ENCODE measurements at places on chromosomes 2 and 18.
A peak's percentile ranks its signal among the peaks of the same experiment; 100 is the strongest.

- no peak overlapping the region for H3K4me3 ChIP-seq
- no peak for DNase-seq
- no peak overlapping the region for H3K27ac ChIP-seq
- no peaks in the 10 kb centered on the region for H3K36me3 ChIP-seq
- no peaks in the 10 kb centered on the region for H3K27me3 ChIP-seq
These were observed 228.5 kb upstream of the ITGA4 start for GRCh38 chr2:181228661-181229060.

DNA sequence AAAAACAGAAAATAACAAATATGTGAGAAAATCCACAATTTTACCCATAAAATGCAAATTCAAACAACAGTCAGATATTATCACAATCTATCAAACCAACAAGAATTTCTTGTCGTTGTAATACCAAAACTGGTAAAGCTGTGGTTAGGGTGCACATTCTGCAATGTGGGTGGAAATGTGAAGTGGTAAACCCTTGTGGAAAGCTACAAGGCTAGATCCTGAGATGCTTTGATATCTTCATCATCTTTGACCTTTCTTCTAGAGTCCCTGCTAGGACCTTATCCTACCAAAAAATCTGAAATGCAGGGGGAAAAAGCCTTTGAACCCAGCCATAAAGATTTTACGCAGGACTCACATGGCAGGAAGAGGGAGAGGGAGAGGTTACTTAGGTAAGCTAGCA is 17.2 kb upstream of the ATG16L1 start:
- no peaks in the 10 kb centered on the region for H3K27me3 ChIP-seq
- no peaks in the 10 kb centered on the region for H3K4me1 ChIP-seq

DNA sequence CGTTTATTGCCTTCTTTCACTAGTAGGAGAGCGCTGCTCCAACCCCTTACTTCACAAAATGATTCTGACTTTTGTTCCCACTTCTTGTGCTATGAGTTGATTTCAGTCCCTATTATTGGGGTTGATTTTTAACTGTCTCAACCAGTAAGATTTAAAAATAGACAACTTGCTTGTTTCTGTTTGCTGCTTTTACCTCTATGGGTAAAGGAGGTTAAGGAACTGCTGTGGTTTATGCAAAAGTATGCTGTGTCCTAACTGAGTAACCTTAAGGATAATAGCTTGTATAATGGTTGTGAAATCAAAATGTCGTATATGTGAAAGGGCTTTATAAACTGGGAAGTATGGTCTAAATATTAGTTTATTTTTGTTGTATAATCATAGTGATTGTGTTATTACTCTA is 22.6 kb downstream of the ALMS1 start:
- H3K36me3 ChIP-seq, result no peaks in the 10 kb centered on the region
- H3K27ac ChIP-seq, result no peak overlapping the region
- no peak for DNase-seq
- H3K4me3 ChIP-seq, result no peak overlapping the region
- H3K4me1 ChIP-seq, result no peaks in the 10 kb centered on the region

DNA sequence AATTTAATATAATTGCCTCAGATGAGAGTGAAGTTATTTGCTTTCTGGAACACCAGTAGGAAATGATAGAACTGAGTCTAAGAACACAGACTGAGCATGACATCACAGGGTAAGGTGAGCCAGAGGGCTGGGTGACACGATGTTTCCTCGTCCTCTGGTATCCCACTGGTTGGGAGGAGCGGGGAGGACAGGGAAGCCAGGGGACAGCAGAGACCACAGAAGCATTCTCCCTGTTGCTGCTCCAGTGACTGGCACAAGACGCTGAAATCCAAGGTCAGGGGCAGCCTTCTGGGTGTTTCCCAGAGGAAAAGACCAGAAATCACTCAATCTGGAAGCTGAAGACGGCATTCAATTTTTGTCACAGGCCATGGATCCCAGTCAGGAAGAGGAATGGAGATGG is 363.4 kb upstream of the SOX11 start:
- H3K27me3 ChIP-seq, result no peaks in the 10 kb centered on the region
- no peak overlapping the region for H3K4me3 ChIP-seq
- no peak overlapping the region for H3K27ac ChIP-seq
- no peak for DNase-seq
- no peaks in the 10 kb centered on the region for H3K36me3 ChIP-seq
- H3K4me1 ChIP-seq, result no peaks in the 10 kb centered on the region

GRCh38 chr2:31386648-31387047 is 27.9 kb downstream of the XDH start:
- no peaks in the 10 kb centered on the region for H3K27me3 ChIP-seq
- H3K4me3 ChIP-seq, result no peak overlapping the region
- peak; percentile 37 for DNase-seq
- H3K4me1 ChIP-seq, result peaks cover 6% of the 10 kb centered on the region
- no peaks in the 10 kb centered on the region for H3K36me3 ChIP-seq

DNA sequence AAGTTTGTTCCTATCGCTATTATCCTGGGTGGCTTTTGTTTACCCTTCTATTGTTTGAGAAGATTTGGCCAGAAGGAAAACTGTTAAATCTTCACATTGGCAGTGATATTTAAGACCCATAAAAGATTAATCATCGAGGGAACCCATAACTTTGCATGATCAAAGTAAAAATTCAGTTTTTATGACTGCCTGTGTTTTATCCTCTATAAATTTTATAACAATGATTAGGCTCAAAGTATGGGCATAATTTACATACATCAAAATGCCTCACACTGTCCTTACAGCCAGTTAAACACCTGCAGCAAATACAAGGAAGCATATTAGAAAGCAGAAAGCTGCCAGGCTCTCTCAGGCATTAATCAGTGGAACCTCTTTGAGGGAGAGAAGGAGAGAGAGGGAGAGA is 289.1 kb downstream of the ICOS start:
- peaks cover 7% of the 10 kb centered on the region for H3K27me3 ChIP-seq
- DNase-seq, result no peak
- no peak overlapping the region for H3K27ac ChIP-seq
- no peak overlapping the region for H3K4me3 ChIP-seq
- H3K4me1 ChIP-seq, result no peaks in the 10 kb centered on the region
- no peaks in the 10 kb centered on the region for H3K36me3 ChIP-seq

- H3K4me3 ChIP-seq, result no peak overlapping the region
- DNase-seq, result no peak
- H3K27me3 ChIP-seq, result no peaks in the 10 kb centered on the region
- no peak overlapping the region for H3K27ac ChIP-seq
- no peaks in the 10 kb centered on the region for H3K4me1 ChIP-seq
- no peaks in the 10 kb centered on the region for H3K36me3 ChIP-seq
These were observed 87.5 kb upstream of the RIOK3 start for GRCh38 chr18:23365602-23366001.

DNA sequence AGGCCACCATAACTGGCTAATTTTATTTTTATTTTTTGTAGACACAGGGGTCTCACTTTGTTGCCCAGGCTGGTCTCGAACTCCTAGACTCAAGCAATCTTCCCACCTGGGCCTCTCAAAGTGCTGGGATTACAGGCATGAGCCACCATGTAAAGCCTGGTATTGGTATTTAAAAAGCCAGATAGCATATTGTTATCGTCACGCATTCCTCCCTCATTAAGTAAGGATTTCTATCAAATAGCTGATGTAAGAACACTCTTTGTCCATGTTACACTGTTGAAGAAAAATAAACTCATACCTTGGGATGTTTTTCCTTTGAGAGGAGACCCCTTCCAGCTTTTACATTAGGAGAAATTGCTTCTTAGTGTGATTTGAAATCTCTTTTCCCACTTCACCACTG is 39.2 kb upstream of the DARS1 start:
- no peak overlapping the region for H3K4me3 ChIP-seq
- no peaks in the 10 kb centered on the region for H3K36me3 ChIP-seq
- H3K27me3 ChIP-seq, result no peaks in the 10 kb centered on the region
- H3K27ac ChIP-seq, result no peak overlapping the region
- DNase-seq, result no peak
- H3K4me1 ChIP-seq, result no peaks in the 10 kb centered on the region

DNA sequence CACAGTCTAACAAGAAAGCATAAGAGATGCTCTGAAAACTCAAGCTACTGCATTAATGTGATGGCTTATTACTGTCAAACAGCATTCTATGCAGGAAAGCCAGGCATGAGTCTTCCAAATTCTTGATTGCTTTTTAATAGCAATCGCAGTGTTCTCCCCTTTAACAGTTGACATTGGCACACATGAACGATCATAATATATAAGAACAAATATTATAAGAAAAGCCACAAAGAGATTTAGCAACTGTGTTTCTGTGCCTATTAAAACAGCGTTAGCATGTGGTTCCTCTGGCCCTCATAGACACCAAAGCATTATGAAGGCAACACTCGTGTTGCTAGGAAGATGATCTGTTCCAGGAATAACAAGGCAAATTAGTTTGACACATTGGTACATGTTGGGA is 245.0 kb downstream of the ACKR3 start:
- no peak for DNase-seq
- H3K4me1 ChIP-seq, result no peaks in the 10 kb centered on the region
- H3K4me3 ChIP-seq, result no peak overlapping the region
- no peaks in the 10 kb centered on the region for H3K27me3 ChIP-seq
- H3K27ac ChIP-seq, result no peak overlapping the region

DNA sequence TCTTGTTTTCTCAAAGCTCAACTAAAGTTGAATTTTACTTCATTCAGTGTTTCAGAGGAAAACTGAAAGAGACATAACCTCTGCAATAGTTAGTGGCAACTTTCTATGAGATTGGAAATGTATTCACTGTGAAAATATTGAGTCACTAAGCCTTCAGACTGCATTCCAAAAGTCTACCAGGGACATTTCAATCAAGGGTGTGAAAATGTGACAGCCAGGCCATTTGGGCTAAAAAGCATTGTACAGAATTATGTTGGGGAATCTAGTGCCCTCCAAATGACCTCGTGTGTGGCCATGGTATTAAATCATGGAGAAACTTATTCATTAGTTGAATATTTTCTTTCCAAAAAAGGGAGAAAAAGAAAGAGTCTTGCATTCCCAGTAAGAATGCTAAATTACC is 251.9 kb downstream of the GRB14 start:
- no peaks in the 10 kb centered on the region for H3K36me3 ChIP-seq
- no peak overlapping the region for H3K27ac ChIP-seq
- H3K27me3 ChIP-seq, result no peaks in the 10 kb centered on the region
- no peak for DNase-seq
- H3K4me3 ChIP-seq, result no peak overlapping the region

- DNase-seq, result no peak
- no peak overlapping the region for H3K27ac ChIP-seq
- H3K27me3 ChIP-seq, result no peaks in the 10 kb centered on the region
- H3K36me3 ChIP-seq, result no peaks in the 10 kb centered on the region
These were observed 723.1 kb downstream of the TMEM182 start for GRCh38 chr2:103484906-103485305.

- DNase-seq, result no peak
- H3K27ac ChIP-seq, result no peak overlapping the region
- H3K27me3 ChIP-seq, result peaks cover 8% of the 10 kb centered on the region
- 0 out of 2 replicates have a peak, but pooled peaks cover 2% of the 10 kb centered on the region for H3K4me1 ChIP-seq
These were observed 3.3 kb upstream of the NETO1 start for GRCh38 chr18:72871091-72871490.

DNA sequence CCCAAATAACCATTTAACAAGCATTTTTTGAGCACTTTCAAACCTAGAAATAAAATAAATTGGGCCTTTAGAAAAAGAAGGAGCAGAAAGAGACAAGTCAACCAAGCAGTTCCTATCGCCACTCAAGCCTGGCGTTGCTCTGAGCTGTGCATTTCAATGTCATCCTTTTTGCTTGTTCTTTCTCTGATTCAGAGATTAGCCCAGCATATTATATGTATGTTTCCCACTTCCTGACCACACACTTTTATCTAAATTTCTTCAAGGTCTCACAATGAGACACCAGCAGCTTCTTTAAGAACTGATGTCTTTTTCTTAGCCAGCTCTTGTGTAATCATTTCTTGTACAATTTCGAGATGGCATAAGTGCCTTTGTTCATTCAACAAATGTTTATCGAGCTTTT is 344.5 kb upstream of the ID2 start:
- no peak for DNase-seq
- H3K4me3 ChIP-seq, result no peak overlapping the region
- H3K27ac ChIP-seq, result no peak overlapping the region

DNA sequence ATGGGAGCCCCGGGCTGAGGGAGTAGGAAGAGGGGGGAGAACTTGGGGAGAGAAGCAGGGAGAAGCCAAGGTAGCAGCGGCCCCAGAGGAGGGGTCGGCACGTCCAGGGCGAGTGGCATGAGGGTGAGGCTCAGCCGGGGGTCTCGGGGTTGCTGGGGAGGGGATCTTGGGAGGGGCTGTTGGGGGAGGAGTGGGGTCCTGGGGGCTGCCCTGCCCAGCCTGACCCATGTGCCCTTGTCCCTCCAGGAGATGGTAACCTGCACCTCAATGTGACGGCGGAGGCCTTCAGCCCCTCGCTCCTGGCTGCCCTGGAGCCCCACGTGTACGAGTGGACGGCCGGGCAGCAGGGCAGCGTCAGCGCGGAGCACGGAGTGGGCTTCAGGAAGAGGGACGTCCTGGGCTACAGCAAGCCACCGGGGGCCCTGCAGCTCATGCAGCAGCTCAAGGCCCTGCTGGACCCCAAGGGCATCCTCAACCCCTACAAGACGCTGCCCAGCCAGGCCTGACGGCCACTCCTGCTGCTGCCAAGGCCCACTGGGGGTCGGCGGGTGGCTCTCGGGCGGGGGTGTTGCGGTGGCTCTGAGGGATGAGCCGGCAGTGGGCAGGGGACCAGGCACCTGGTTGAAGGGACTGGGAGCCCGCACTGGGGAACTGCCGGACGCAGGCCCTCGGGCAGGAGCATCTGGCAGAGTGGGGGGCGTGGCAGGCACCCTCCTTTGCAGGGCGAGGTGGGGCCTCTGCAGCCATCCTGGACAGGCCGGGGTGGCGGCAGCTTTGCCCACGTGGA is 9.0 kb upstream of the GAL3ST2 start:
- H3K4me3 ChIP-seq, result no peak overlapping the region
- peaks cover 3% of the 10 kb centered on the region for H3K4me1 ChIP-seq
- no peak for DNase-seq
- H3K27me3 ChIP-seq, result no peaks in the 10 kb centered on the region

DNA sequence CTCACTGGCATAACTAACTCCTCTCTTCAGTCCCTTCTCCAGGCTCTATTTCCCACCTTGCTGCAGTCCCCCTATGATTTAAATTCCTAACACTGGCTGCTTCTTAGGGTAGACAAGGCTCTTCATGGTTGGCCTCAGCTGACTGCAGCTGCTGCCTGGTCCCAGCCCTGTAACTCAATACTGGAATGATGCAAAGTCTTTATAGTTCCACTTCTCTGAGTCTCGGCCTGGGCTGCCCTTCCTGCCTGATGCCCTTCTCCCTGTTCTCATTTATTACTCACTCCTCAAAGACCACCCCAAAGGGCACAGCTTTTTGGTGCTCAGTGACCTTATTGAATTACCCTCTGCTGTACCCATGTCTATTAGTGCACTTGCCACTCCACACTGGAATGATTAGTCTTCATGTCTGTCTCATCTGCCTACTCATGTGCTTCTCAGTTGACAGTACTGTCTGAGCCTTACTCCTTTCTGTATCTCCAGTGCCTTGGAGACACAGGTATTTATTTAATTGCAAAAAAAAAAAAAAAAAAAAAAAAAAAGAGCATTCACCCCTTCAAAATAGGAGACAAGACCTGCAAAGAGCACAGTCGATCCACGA is 199.4 kb upstream of the REV1 start:
- no peaks in the 10 kb centered on the region for H3K36me3 ChIP-seq
- H3K4me3 ChIP-seq, result no peak overlapping the region
- no peak for DNase-seq
- no peak overlapping the region for H3K27ac ChIP-seq
- H3K27me3 ChIP-seq, result no peaks in the 10 kb centered on the region
- H3K4me1 ChIP-seq, result no peaks in the 10 kb centered on the region
